ENCODE measurements at places on chromosomes 7 and 10.

GRCh38 chr10:63711361-63711760 lies 190.2 kb downstream of the REEP3 start:
- DNase-seq, result no peak

- no peak for DNase-seq
Observed at GRCh38 chr10:13376746-13377145, 28.7 kb upstream of the SEPHS1 start.

GRCh38 chr10:119377958-119378736 lies 164.4 kb downstream of the RGS10 start:
- DNase-seq, result no peak

DNA sequence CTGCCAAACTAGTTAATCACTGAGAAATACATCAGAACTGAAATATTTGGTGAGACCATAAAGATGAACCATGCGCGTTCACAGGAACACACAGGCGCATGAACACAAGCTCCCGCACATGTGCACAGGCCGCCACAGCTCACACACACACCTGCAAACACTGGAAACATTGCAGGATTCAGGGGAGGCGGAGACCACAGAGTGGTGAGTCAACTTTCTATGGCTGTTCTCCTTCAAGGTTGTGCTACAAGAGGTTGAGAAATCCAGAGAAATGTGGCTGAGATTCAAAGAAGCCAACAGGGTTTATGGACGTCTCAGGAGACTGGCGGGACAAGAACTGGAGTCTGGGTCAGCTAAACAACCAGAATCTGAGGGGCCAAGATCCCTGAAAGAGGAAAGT lies 17.8 kb downstream of the ESYT2 start:
- DNase-seq, result peak; percentile 78

- no peak for DNase-seq
Observed at GRCh38 chr10:13634207-13634606, 47.4 kb downstream of the PRPF18 start.

GRCh38 chr7:81331061-81332018 lies 412.5 kb upstream of the SEMA3C start:
- DNase-seq, result no peak

DNA sequence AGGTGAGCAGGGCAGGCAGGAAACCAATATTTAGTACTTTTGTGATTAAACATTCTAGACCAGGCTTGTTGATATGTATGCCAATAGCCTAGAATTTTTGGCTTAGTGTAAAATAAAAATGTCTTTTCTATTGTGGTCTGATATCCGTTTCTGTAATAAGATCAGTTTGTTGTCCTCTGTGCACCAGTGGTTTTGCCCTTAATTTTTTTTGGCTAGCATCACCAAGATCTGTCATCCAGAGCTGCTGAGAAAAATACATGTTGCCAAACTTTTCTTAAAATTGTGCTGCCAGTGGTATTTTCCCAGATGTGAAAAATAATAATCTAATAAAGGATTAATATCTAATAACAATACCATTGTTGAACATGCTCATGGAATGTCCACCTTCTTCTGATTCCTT lies 115.6 kb downstream of the TWIST1 start:
- no peak for DNase-seq

DNA sequence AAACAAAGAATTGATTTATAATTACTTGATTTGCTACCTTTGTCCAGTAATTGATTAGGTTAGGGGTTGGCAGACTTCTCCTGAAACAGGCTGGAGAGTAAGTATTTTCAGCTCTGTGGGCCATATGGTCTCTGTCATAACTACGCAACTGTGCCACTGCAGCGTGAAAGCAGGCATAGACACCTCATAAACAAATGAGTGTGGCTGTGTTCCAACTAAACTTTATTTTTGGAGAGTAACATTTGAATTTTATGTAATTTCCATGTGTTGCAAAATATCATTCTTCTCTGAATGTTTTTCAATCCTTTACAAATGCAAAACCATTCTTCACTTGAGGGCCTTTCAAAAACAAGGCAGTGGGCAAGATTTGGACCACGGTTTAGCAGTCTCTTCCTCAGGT lies 76.9 kb downstream of the GALNT17 start:
- DNase-seq, result no peak

DNA sequence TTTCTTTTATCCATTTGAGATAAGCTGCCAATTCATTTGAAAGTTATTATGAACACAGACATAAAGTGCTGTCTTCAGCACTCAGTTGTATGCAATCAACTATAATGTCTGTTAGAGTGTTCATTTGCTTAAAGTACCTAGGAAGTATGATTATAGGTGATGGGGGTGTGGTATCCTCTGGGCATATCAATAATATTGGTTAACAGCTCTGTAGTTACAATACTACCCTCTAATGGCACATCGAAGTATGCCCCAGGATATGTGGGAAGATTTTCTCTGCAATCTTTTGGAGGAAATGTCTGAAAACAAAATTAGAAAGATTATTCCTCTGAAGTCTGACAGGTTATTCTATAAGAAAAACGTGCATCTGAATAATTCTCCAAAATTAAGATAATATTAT lies 429.7 kb downstream of the ARL4A start:
- DNase-seq, result no peak

- DNase-seq, result no peak
Observed at GRCh38 chr7:65310761-65311160, 62.9 kb upstream of the ZNF92 start.

GRCh38 chr7:860149-860548 lies 16.2 kb upstream of the GET4 start:
- no peak for DNase-seq

DNA sequence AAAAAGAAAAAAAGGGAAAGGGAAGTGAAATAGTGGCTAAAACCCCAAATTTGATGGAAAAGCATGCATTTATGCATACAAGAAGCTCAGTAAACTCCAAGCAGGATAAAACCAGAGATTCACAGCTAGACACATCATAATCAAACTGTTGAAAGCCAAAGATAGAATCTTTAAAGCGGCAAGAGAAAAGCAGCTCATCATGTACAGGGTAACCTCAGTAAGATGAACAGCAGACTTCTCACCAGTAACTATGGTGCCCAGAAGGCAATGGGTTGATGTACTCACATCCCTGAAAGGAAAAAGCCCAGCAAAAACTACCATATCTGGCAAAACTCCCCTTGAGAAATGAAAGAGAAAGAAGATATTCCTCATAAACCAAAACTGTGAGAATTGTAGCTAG lies 60.4 kb downstream of the TPST1 start:
- no peak for DNase-seq

Measured in activated CD8-positive, alpha-beta memory T cell treated with anti-CD3 and anti-CD28 coated beads, Interleukin-2, amount 50 U/mL, for 48 hours (primary cell).